C1 segment of cervical spinal cord (tissue), 14 donors: ENCODE measurements at places on chromosomes 3 and 15.

- no peak for DNase-seq
Measured at GRCh38 chr15:65027593-65027992, 1.8 kb downstream of the MTFMT start.

- no peak for DNase-seq
Measured at GRCh38 chr3:50359760-50360110, 414 bp upstream of the TMEM115 start.

DNA sequence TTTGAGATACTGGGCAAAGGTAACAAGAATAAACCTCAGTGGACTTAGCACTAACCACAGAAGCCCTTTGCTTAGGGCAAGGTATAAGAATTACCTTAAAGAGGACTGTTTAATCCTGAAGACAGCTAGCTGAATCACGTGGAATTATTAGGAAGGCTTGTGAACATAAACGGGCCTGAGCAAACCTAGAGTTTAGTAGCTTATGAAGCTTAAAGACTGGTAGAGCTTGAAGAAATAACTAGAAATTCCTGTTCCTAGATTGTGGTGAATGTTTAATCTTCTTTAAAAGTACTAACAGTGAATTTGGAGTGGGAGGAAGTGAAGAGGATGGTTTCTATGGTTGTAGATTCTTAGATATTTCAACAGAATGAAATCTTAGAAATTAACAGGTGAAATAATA is 428.9 kb upstream of the THRB start:
- no peak for DNase-seq

DNA sequence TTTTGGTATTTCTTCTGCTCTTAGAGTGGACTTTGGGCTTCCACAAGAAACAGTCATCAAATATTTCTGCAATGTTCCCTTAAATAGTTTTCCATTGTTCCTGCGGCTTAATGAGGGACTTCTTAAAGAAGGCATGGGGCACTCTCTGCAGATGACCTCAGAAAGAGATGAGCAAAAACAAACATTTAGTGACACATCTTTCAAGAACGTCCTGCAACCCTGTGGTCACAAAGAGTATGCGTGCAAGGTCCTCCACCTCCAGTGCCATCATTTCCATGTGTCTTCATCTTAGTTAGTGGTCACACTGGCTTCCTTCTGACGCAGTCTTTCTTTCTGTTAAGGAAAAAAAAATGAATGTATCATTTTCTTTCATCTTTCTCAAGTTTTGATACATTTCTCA is 56.2 kb downstream of the GREM1 start:
- DNase-seq, result no peak

DNA sequence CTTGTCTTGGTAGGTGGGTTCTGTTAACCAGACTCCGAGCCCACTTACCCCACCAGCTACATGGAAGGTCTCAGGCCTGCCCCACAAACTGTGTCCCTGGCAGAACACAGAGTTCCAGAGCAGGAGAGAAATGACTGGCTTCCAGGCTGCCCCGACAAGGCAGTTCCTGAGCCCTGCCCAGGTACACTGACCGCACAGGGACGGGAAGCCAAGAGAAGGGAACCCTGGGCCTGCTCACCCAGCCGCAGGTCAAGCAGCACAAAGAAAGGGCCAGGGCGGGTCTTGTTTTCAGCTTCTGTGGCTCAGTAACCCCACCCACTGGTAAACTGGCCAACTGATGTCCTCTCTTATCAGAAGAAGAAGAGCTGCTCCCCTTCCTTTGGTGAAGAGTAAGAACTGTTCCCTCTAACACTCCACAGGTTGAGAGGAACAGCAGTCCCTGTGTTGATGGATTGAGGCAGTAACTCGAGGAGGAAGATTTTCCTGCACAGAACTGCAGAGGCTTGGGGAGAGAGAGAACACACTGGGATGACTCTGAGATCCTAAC is 68.4 kb downstream of the CRTC3 start:
- peak; percentile 48 for DNase-seq

GRCh38 chr3:50374363-50375257 is 15.3 kb upstream of the TMEM115 start:
- no peak for DNase-seq

DNA sequence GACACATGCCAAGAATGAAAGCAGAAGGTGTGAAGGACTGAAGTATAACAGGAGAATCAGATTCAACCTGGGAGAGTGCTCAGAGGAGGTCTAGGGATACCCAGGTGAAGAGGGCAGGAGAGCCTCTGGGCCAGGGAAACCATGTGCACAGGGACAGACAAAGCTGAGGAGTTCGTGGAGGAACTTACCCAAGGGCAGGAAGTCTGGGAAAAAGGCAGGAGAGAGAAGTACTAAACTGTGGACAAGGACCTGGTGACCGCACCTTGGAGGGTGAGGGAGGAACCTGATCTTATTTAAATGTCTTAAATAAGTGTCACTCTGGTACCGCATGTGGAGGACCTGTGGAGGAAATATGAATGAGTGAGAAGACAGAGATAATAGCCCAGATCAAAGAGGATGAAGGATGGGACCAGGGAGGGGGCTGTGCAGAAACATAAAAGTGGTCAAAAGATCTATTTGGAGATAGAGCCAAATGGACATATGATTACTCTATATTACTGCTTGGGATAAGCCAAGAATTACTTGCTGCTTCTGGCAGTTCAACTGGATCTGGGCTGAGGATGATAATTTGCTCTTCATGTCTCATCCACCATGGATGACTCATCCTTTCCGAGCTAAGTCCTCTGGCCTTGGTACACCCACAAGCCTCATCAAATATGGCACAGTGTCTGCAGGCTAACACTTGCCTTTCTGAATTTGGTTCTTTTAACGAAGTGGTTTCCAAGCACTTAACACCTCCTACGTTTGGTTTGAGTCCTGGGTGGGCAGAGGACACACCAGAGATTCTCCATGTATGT is 116.9 kb upstream of the NMNAT3 start:
- no peak for DNase-seq

DNA sequence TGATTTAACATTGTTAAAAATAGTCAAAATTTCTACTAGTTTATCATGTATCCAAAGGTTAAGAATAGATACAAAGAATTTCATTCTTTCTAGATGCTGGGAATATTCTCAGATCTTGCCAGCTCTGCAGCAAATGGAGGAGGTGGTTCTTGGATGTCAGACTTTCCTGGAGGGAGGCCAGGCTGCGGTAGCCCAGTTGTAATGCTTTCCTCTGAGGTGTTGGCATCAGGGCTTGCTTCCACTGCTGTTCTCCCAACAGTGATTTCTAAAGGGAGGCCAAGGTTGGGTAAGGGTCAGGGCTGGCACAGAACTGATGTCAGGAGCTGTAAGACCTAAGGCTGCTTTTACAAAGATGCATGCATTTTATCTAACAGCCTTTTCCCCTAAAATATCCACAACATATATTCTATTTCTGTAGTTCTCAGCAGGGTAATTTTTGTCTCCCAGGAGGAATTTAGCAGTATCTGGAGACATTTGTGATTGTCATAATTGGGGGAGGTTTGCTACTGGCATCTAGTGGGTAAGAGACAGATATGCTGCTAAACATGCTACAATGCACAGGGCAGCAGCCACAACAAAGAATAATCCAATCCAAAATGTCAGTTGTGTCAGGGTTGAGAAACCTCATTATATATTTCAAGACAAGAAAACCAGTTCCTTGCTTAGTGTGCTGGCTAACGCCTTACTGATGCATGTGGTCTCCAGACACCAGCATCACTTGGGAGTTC is 42.0 kb upstream of the SPTSSB start:
- DNase-seq, result no peak

GRCh38 chr3:122060040-122060698 is 5.0 kb downstream of the CD86 start:
- DNase-seq, result no peak

GRCh38 chr15:98927996-98928395 is 79.6 kb downstream of the PGPEP1L start:
- DNase-seq, result no peak

DNA sequence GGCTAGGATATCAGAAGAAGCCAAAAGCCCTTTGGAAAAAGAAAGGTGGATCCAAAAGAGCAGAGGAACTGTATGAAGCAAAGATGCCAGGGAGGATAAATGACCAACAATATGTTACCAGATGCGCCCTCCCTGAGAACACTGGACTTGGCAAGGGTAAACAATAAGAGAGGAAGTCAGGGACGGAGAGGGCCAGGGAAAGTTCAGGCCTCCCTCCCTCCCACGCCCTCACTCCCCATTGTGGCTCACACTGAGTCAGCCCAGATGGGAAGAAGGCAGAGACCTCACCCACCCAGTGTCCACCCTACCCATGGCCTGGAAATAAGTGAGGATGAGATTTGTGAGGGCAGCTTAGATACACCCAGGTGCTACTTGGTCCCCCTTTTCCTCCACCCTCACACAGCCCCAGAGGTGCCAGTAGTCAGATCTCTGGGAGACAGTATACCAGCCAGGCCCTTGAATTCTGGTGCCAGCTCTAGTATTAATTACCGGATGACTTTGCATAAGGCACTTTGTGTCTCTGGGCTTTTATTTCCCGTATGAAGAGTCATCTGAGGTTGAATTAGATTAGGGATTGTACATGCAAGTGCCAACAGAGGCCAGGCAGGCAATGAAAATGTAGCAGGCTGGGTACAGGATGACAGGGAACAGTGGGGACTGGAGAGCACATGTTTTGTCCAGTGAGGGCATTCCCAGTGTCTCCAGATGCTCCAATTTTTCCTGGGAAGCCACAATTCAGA is 35.1 kb upstream of the FRMD4B start:
- no peak for DNase-seq

GRCh38 chr3:172606021-172606420 is 82.8 kb upstream of the TNFSF10 start:
- no peak for DNase-seq

- no peak for DNase-seq
Measured at GRCh38 chr3:164306042-164306441, 772.3 kb downstream of the SI start.

GRCh38 chr15:89767411-89767915 is 8.7 kb upstream of the MESP2 start:
- DNase-seq, result no peak

GRCh38 chr15:99109555-99110021 is 4.7 kb downstream of the SYNM start:
- no peak for DNase-seq

- no peak for DNase-seq
Measured at GRCh38 chr3:173892547-173892946, 495.0 kb downstream of the NLGN1 start.

- no peak for DNase-seq
Measured at GRCh38 chr3:78728406-78729145, 1039.2 kb downstream of the ROBO1 start.

GRCh38 chr15:43463507-43463906 is 29.4 kb downstream of the TP53BP1 start:
- DNase-seq, result no peak

- DNase-seq, result no peak
Measured at GRCh38 chr3:194259982-194260766, 91.0 kb downstream of the CPN2 start.
